ENCODE measurements at places on chromosomes 12 and 14.

- DNase-seq = no peak
Measured at GRCh38 chr14:75138492-75138891, 11.6 kb upstream of the NEK9 start.

GRCh38 chr14:25406818-25407217, 356.9 kb upstream of the STXBP6 start:
- no peak for DNase-seq

- no peak for DNase-seq
Measured at GRCh38 chr14:30849983-30850382, 24.4 kb upstream of the COCH start.

DNA sequence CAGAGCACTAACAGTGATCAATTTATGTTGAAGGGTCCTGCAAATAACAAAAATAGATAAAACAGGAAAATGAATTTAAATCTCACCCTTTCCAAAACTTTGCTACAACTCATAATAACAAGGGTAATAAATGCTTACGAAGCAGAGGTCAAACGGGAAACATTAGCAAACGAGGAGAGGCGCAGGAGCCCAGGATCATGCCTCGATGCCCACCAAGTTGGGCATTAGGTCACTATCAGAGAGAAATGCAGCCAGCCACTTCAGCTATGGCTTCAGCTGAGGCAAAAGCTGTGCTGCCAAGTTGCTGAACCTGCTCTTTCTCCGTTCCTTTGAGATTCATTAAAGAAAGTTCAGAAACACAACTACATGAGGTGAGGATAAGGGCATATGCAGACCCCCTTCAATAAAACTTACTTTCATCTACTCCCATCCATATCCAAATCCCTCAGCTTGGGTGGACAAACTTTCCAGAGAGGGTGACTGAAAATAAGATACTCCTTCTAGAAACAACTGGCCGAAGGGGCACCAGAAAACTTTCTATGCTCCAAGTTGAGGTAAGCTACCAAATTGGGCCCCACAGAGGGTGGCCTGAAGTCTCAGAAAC, 7.9 kb downstream of the NKX2-1 start:
- no peak for DNase-seq

All from mesothelial cell of epicardium (in vitro differentiated cells).